ENCODE measurements at places on chromosomes 3 and 15. TPM values are rescaled to one million over a fixed set of nuclear protein-coding genes. Genes with fewer than 3 reads are reported as not detected.

Gene ECE2
- not detected for total RNA-seq

Gene CCDC39
- not detected for total RNA-seq

Gene SLC9C1
- total RNA-seq, result not detected

- H3K27ac ChIP-seq, result peak overlapping the region; percentile 68
- peaks cover 33% of the 10 kb centered on the region for H3K4me1 ChIP-seq
- no peak overlapping the region for H3K4me3 ChIP-seq
Observed at GRCh38 chr15:74613089-74613952, 2.3 kb upstream of the CLK3 start.

Gene KCNMB3
- 0.87 TPM for total RNA-seq

DNA sequence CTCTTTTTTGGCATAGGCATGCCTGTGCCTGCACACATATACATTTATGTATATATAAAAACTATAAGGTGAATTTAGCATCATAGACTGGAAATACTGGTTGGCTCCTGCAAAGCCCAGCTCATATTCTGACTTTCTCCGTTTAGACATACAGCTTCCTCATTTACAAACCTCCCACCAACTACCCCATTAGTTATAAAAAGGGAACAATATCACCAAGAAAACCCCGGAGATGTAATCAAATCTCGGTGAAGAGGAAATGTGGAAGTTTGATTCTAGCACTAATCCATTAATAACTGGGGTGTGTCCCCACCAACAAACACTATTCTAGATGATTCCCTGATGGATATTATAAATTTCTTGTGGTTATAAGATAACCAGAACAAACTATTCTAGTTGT is 517.7 kb upstream of the TBL1XR1 start:
- no peak for DNase-seq
- no peaks in the 10 kb centered on the region for H3K36me3 ChIP-seq
- no peaks in the 10 kb centered on the region for H3K27me3 ChIP-seq
- no peak overlapping the region for H3K27ac ChIP-seq
- H3K4me3 ChIP-seq, result no peak overlapping the region

GRCh38 chr3:124362455-124362854 is 367.8 kb upstream of the UMPS start:
- peaks cover 12% of the 10 kb centered on the region for H3K27me3 ChIP-seq
- no peak overlapping the region for H3K27ac ChIP-seq
- no peaks in the 10 kb centered on the region for H3K36me3 ChIP-seq

GRCh38 chr3:58474348-58474911 is 17.5 kb upstream of the KCTD6 start:
- no peak overlapping the region for H3K27ac ChIP-seq
- DNase-seq, result no peak
- H3K36me3 ChIP-seq, result no peaks in the 10 kb centered on the region
- H3K4me1 ChIP-seq, result peaks cover 28% of the 10 kb centered on the region

- H3K27me3 ChIP-seq, result peaks cover 12% of the 10 kb centered on the region
- H3K36me3 ChIP-seq, result no peaks in the 10 kb centered on the region
- H3K27ac ChIP-seq, result no peak overlapping the region
Observed at GRCh38 chr15:69096196-69096595, 64.2 kb upstream of the GLCE start.

DNA sequence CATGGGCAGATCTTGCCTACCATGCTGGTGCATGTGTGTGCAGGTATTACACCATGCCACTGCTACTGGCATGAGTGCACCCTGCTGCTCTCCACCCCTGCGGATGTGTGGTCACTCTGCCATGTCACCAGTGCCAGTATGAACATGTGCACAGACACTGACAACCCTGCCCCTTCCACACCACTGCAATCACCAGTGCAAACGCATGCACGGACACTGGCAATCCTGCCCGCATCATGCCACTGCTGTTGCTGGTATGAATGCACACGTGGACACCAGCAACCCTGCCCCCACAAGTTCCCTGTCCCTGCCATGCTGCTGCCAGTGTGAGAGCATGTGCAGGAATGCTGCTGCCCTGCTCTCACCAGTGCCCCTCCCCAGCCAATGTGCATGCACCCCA is 24.8 kb upstream of the TUBGCP5 start:
- H3K4me3 ChIP-seq, result no peak overlapping the region
- no peaks in the 10 kb centered on the region for H3K27me3 ChIP-seq
- H3K4me1 ChIP-seq, result no peaks in the 10 kb centered on the region

Gene CDCP1
- 17.7 TPM for total RNA-seq

- DNase-seq, result no peak
- H3K4me3 ChIP-seq, result no peak overlapping the region
- H3K27ac ChIP-seq, result no peak overlapping the region
- H3K27me3 ChIP-seq, result peaks cover under 1% of the 10 kb centered on the region
- H3K4me1 ChIP-seq, result no peaks in the 10 kb centered on the region
Observed at GRCh38 chr3:101036676-101037075, 43.5 kb upstream of the ABI3BP start.

- H3K27me3 ChIP-seq, result no peaks in the 10 kb centered on the region
- H3K4me3 ChIP-seq, result no peak overlapping the region
- DNase-seq, result no peak
- no peaks in the 10 kb centered on the region for H3K4me1 ChIP-seq
Observed at GRCh38 chr3:29606416-29606815, 325.5 kb downstream of the RBMS3 start.

Measured in activated CD8-positive, alpha-beta T cell treated with anti-CD3 and anti-CD28 coated beads, Interleukin-2, amount 10 ng/mL, durations not matched to agents 7 days and 5 days (primary cell).